ENCODE measurements at places on chromosomes 6 and 20.

GRCh38 chr20:3901028-3901705 lies 12.0 kb downstream of the PANK2 start:
- peak; percentile 60 for DNase-seq

GRCh38 chr20:21395666-21396598 lies 1.4 kb downstream of the NKX2-4 start:
- no peak for DNase-seq

GRCh38 chr6:81938991-81939732 lies 186.7 kb upstream of the TENT5A start:
- DNase-seq: peak; percentile 70

DNA sequence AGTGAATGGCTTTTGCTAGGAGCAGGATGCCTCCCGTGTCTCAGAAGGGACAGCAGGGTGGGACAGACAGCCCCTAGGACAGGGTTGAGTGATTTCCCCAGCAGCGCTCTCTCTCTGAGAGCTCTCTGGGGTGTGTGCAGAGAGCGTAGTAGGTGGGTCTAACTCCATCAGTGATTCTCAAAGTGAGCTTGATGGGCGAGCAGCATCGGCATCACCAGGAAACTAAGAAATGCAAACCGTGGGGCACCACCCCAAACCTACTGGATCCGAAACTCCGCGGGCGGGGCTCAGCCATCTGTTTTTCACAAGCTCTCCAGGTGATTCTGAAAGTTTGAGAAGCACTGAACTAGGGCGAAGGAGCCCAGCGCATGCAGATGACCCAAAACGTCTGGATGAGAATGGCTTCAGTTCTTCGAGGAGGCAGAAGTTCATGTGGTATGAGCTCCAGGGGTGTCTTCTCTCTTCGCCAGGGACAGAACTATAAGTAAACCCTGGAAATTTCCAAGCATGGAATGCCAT lies 119.6 kb upstream of the RNF24 start:
- no peak for DNase-seq

DNA sequence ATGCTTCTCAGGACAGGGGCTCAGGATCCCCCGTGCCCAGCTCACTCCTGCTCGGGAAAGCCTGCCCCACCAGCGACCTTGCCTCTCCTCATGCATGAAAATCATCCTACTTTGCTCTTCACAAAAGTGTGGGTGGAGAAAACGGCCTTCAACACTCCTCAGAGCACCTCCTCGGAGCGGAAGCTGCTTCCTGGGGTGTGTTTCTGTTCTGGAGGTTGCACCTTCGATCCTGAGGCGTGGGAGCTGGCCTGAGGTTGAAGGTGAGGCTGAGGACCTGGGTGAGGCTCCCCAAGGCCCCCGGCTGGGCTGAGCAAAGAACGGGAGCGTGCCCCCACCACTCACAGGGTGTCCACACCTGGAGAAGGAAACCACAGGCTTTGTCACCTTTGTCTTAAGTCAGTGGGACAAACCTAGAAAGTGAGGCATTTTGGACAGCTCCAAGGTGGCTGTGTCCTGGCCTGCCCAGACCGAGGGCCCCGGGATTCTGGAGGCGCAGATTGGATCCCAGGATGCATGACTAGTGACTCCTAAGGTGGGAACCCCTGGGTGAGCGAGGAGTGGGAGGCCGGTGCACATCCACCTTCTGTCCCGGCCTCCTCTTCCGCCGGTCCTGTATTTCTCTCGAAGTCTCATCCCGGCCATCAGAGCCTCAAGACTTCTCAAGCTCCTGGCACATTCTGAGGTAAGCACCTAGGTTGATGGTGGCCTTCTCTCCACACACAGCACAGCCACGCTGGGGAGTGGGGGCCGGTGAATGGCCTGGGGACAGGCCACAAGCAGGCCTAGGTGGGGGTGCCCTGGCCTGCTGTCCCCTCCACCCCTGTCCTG lies 104.7 kb downstream of the TMEM242 start:
- DNase-seq: no peak

DNA sequence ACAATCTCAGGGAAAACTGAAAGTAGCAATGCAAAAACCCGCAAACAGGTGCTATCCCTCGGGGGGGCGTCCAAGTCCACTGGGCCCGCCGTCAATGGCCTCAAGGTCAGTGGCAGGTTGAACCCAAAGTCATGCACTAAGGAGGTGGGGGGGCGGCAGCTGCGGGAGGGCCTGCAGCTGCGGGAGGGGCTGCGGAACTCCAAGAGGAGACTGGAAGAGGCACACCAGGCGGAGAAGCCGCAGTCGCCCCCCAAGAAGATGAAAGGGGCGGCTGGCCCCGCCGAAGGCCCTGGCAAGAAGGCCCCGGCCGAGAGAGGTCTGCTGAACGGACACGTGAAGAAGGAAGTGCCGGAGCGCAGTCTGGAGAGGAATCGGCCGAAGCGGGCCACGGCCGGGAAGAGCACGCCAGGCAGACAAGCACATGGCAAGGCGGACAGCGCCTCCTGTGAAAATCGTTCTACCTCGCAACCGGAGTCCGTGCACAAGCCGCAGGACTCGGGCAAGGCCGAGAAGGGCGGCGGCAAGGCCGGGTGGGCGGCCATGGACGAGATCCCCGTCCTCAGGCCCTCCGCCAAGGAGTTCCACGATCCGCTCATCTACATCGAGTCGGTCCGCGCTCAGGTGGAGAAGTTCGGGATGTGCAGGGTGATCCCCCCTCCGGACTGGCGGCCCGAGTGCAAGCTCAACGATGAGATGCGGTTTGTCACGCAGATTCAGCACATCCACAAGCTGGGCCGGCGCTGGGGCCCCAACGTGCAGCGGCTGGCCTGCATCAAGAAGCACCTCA lies 166.3 kb downstream of the DTNBP1 start:
- no peak for DNase-seq

DNA sequence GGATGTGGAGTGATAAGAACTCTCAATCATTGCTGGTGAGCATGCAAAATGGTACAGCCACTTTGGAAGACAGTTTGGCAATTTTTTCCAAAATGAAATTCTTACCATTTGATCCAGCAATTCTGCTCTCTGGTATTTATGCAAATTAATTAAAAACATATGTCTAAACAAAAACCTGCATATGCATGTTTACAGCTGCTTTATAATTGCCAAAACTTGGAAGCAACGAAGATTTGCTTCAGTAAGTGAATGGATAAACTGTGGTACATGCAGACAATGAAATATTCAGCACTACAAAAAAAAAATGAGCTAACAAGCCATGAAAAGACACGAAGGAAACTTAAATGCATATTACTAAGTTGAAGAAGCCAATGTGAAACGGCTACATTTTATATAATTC lies 55.5 kb upstream of the SMLR1 start:
- no peak for DNase-seq

- DNase-seq: no peak
Measured at GRCh38 chr6:91171754-91172462, 585.0 kb upstream of the MAP3K7 start.

DNA sequence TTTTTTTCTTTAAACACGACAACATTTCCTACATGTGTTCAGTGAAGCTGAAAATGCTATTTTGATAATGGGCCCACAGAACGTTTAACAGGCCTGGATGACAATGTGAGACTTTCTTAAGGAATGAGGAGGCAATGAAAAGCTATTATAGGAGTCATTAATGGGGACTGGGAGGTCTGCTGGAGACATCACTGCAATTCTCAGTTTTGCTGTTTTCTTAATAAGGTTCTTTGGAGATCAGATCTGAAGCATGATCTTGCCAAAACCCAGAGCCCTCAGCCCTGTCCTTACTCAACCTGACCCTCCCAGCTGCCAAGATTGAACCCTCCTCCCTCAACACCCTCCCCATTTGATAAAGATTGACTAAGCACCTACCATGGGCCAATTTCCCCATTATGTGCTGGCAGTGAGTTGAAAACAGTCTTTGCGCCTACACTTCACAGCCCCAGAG lies 353.1 kb downstream of the MAFB start:
- no peak for DNase-seq
